H1 (cell line): ENCODE measurements at places on chromosomes 16 and 17. TPM values are rescaled to one million over a fixed set of nuclear protein-coding genes. Genes with fewer than 3 reads are reported as not detected.

Gene RNF43
- 1.5 and 2.3 TPM in 2 replicates for polyA plus RNA-seq

Gene NPIPB13
- polyA plus RNA-seq: 4.3 and 6.0 TPM in 2 replicates

Gene KIF18B
- polyA plus RNA-seq: 39.0 and 51.1 TPM in 2 replicates

Gene SPHK1
- polyA plus RNA-seq: 2.4 and 4.6 TPM in 2 replicates

Gene KCNG4
- not detected in 2 replicates for polyA plus RNA-seq

Gene CHRNE
- polyA plus RNA-seq: 0.33 and 0.63 TPM in 2 replicates

Gene SLC2A4
- 6.9 and 10.6 TPM in 2 replicates for polyA plus RNA-seq

Gene KRTAP4-6
- polyA plus RNA-seq: not detected in 2 replicates

Gene TMC8
- polyA plus RNA-seq: 1.00 and 3.0 TPM in 2 replicates

Gene YBX2
- polyA plus RNA-seq: 19.2 and 35.5 TPM in 2 replicates

Gene ETV4
- 75.2 and 95.8 TPM in 2 replicates for polyA plus RNA-seq

Gene MLYCD
- polyA plus RNA-seq: 3.7 and 4.6 TPM in 2 replicates

Gene KRT33A
- not detected in 2 replicates for polyA plus RNA-seq

Gene CMTM1
- 1.2 and 1.7 TPM in 2 replicates for polyA plus RNA-seq

Gene SLC16A5
- 34.7 and 54.8 TPM in 2 replicates for polyA plus RNA-seq

Gene TEPSIN
- polyA plus RNA-seq: 28.0 and 59.8 TPM in 2 replicates

Gene CCL18
- not detected in 2 replicates for polyA plus RNA-seq

Gene ZFPM1
- polyA plus RNA-seq: 0.74 and 1.4 TPM in 2 replicates

GRCh38 chr16:58032710-58033293, 7.2 kb downstream of the MMP15 start:
- no peak overlapping the region for H3K4me3 ChIP-seq
- no peak overlapping the region for H3K27ac ChIP-seq
- peaks cover 23% of the 10 kb centered on the region for H3K4me1 ChIP-seq

DNA sequence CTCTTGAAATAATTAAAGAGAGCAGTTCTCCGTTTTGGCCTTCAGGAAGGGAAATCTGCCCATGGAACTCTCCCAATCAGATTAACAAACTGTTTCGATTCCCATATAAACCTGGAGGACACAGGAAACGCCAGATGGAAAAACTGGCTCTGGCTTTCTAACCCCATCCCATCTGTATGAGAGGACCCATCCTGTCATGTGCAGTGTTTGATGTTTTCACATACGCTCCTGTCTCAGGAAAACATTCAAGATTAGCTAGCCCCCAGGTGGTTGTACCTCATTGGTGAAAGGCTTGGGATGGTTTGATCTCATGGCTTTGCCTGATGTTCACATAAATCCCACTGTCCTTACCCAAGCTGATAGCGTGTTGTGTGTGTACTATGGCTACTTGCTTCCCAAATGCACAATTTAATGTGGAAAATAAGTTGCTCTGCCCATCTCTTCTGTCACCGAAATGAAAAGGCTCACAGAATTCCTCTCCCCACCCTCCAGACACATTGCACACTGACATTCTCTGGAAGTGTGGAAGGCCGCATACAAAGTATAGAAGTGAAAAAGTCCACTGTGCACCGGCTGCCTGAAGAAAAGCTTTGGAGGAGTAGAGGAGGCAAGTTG, 18.2 kb upstream of the ERN1 start:
- no peak overlapping the region for H3K4me3 ChIP-seq
- H3K36me3 ChIP-seq: peaks cover 21% of the 10 kb centered on the region
- H3K27me3 ChIP-seq: no peaks in the 10 kb centered on the region
- no peak overlapping the region; the same call in 1 of the 2 replicates for H3K27ac ChIP-seq

DNA sequence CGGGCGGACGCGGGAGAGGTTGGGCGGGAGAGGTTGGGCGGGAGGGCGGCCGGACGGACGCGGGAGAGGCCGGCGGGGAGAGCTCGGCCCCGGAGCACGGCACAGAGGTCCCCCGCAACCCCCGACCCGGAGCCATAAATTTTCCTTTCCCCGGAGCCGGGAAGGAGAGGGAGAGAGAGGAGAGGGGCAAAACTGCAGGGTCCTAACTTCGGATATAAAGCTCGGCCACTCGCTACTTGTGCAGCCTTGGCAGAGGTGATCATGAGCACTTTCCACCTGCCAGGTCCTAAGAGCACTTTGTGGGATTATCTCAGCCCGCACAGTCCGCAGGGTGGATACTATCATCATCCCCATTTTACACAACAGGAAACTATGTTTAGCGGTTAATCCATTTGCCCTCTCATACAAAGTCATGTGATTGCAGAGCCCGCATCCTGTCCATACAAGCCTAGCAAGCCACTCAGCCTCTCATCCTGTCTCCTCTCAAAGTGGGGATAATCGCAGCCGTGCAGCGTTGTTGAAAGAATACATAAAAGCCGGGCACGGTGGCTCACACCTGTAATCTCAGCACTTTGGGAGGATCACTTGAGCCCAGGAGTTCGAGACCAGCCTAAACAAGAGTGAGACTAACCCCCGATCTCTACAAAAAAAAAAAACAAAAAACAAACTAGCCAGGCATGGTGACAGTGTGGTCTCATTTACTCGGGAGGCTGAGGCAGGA, 780 bp upstream of the DCAKD start:
- no peaks in the 10 kb centered on the region; the same call in 1 of the 2 replicates for H3K4me1 ChIP-seq
- H3K27ac ChIP-seq: peak overlapping the region; percentile 79
- no peak for DNase-seq

DNA sequence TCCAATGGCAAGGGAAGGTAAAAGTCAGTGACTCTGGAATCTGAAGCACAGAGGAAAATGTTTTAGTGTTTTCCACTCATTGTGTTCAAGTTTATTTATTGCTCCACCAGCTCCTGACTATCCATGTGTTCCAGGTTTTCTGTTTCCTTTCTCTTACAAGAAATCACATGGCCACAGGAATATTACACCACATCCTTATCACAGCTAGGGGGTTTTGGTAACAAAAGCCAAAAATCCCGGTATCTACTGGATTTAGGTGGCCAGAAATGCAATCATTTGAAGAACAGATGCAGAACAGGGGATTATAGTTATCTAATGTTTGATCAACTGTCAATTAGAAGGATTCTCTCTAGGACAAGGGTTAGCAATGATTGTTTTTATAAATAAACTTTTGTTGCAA, 47.9 kb downstream of the STH start:
- no peak overlapping the region for H3K4me3 ChIP-seq
- H3K27me3 ChIP-seq: no peaks in the 10 kb centered on the region
- H3K27ac ChIP-seq: no peak overlapping the region
- DNase-seq: no peak

DNA sequence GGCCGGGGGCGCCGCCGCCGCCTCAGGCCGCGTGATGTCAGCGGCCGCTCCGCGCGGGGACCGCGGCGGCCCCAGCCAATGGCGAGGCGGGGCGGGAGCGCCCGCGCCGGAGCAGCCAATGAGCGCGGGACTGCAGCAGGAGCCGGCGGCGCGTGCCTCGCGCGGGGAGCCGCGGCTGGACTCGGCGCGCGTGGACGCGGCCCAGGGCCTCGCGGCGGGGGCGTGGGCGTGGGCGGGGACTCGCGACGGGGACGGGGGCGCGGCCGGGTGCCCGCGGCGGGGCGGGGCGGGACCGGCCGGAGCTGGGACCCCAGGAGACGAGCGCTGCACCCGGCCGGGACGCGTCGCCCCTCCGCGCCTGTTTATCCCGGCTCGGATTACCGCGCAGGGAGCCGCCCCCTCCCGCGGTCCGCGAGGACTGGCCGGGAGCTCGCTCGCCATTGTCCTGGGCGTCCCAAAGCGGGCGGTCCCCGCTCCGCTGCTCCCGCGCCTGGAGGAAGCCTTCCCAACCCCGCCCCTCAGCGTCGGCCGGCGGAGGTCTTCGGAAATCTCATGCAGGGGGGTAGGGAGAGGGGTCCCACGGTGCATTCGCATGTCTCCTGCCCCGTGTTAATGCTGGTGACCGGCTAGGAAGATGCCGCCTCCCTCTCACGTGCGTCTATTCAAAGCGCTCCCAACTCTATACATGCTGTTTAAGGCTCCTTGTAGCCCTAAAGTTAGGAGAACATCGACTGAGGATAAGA, at the start of gene RNF157:
RNF157 (minus strand) TSS at position 33 of the 743 bp plus-strand sequence. CDS start 253 bp downstream, outside the sequence.
- H3K4me1 ChIP-seq: peaks cover 2% of the 10 kb centered on the region
- H3K27ac ChIP-seq: no peak within 1 kb of the TSS; the same call in 1 of the 2 replicates
- DNase-seq: no peak
- peak within 1 kb of the TSS; percentile 60 for H3K4me3 ChIP-seq

- H3K4me3 ChIP-seq: no peak overlapping the region
- H3K36me3 ChIP-seq: no peaks in the 10 kb centered on the region
- no peaks in the 10 kb centered on the region; the same call in 1 of the 2 replicates for H3K4me1 ChIP-seq
- H3K27ac ChIP-seq: no peak overlapping the region
- no peak for DNase-seq
- no peaks in the 10 kb centered on the region for H3K27me3 ChIP-seq
Observed at GRCh38 chr16:17345043-17345442, 125.7 kb downstream of the XYLT1 start.

- H3K4me3 ChIP-seq: no peak overlapping the region
- H3K27me3 ChIP-seq: no peaks in the 10 kb centered on the region
- no peaks in the 10 kb centered on the region; the same call in 1 of the 2 replicates for H3K36me3 ChIP-seq
Observed at GRCh38 chr16:85386467-85387170, 226.5 kb upstream of the GSE1 start.

GRCh38 chr17:1605681-1606351, 22.8 kb downstream of the SLC43A2 start:
- no peaks in the 10 kb centered on the region for H3K36me3 ChIP-seq
- DNase-seq: no peak
- no peak overlapping the region for H3K4me3 ChIP-seq
- no peaks in the 10 kb centered on the region for H3K4me1 ChIP-seq
- H3K27me3 ChIP-seq: no peaks in the 10 kb centered on the region

- no peak overlapping the region for H3K4me3 ChIP-seq
- no peak for DNase-seq
- H3K27me3 ChIP-seq: no peaks in the 10 kb centered on the region
- no peak overlapping the region for H3K27ac ChIP-seq
- H3K4me1 ChIP-seq: no peaks in the 10 kb centered on the region
- H3K36me3 ChIP-seq: no peaks in the 10 kb centered on the region
Observed at GRCh38 chr16:47562366-47562765, 101.2 kb downstream of the PHKB start.

DNA sequence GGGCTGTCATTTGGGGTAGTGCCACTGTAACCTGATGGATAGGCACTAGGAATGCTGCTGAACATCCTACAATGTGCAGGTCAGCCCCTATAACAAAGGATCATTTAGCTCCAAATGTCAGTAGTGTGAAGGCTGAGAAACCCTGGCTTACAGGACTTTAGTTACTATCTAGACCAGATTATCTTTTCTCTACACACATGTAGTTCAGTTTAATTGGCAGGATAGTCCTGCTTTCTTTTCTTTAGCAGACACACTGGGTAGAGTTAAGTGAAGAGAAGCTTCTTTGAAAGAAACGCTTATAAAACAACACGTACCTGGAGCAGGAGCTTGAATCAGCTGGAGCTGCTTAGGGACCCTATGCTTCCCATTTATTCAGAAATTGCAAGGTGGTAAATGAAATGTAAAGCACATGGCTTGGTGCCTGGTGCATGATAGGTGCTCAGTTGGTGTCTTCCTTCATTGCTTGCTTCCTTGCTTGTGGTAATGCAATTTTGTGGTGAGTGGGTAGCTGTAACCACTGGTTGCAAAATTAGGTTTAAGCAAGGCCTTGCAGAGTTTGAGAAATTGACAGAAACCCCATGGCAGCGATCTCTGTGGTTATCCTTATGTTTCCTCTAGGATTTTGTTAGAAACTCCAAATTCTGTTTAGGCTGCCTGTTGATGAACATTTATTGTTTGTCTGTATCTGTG, 9.4 kb downstream of the METTL9 start:
- no peaks in the 10 kb centered on the region for H3K27me3 ChIP-seq
- no peaks in the 10 kb centered on the region; the same call in 1 of the 2 replicates for H3K36me3 ChIP-seq
- DNase-seq: no peak
- H3K27ac ChIP-seq: no peak overlapping the region

GRCh38 chr16:88389191-88389590, 6.4 kb downstream of the ZNF469 start:
- no peaks in the 10 kb centered on the region for H3K36me3 ChIP-seq
- H3K4me3 ChIP-seq: no peak overlapping the region
- H3K27ac ChIP-seq: no peak overlapping the region
- no peaks in the 10 kb centered on the region for H3K4me1 ChIP-seq

GRCh38 chr17:40317345-40317873, 8.4 kb downstream of the RARA start:
- no peaks in the 10 kb centered on the region for H3K36me3 ChIP-seq
- H3K27ac ChIP-seq: no peak overlapping the region
- peaks cover 30% of the 10 kb centered on the region for H3K27me3 ChIP-seq

GRCh38 chr16:752007-752312, 8.6 kb upstream of the MSLN start:
- DNase-seq: no peak
- H3K27me3 ChIP-seq: no peaks in the 10 kb centered on the region

- H3K27me3 ChIP-seq: peaks cover 8% of the 10 kb centered on the region; the same call in 1 of the 2 replicates
- no peak overlapping the region for H3K27ac ChIP-seq
- no peak overlapping the region for H3K4me3 ChIP-seq
- DNase-seq: no peak
- H3K36me3 ChIP-seq: no peaks in the 10 kb centered on the region
Observed at GRCh38 chr17:35733366-35733765, 1.9 kb downstream of the RASL10B start.

DNA sequence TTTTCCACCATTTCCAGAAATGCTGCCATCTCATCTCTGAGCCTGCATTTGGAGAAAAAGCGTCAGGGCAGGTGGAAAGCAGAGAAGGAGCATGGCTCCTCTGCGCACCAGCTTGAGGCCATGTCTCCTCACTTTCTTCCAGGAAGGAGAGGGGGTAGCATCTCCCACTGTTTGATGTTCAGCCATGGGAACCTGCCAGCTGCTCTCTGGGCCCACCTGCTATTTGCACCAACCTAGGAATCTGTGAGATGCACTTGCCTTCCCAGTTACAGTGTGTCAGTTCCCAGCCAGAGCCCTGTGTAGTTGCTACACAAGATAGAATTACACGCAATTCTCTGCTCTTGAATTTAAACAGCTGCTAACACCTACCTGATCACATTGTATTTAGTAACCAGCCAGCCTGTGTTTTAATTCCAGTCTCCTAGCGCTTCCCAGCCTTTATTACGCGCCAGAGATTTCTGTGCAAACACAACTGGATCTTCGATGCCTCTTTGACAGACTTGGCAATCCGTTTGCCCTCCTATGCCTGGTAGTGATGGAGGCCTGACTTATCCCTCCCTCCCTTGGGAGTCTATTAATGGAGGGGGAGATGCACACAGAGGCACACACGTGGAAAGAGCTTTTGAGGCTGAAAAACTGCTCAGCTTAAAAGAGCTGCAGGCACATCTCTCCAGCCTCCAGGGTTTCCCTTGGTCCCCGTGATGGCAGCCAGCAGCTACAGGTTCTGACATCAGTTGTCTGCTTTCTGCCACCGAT, 98.1 kb upstream of the SEC14L1 start:
- H3K36me3 ChIP-seq: no peaks in the 10 kb centered on the region
- H3K27me3 ChIP-seq: no peaks in the 10 kb centered on the region
- no peak for DNase-seq
- H3K4me3 ChIP-seq: no peak overlapping the region
- H3K27ac ChIP-seq: no peak overlapping the region

GRCh38 chr16:46974352-46974751, 878 bp upstream of the DNAJA2 start:
- no peak for DNase-seq
- H3K27ac ChIP-seq: no peak overlapping the region
- no peaks in the 10 kb centered on the region for H3K27me3 ChIP-seq
- H3K36me3 ChIP-seq: peaks cover 3% of the 10 kb centered on the region; the same call in 1 of the 2 replicates

GRCh38 chr16:11546608-11547061, 40.1 kb downstream of the LITAF start:
- DNase-seq: no peak
- H3K27ac ChIP-seq: no peak overlapping the region
- H3K27me3 ChIP-seq: no peaks in the 10 kb centered on the region
- H3K4me3 ChIP-seq: no peak overlapping the region
- peaks cover 15% of the 10 kb centered on the region; the same call in 1 of the 2 replicates for H3K36me3 ChIP-seq

GRCh38 chr16:12416136-12416787, 387.4 kb downstream of the CPPED1 start:
- H3K27me3 ChIP-seq: no peaks in the 10 kb centered on the region
- H3K27ac ChIP-seq: no peak overlapping the region
- no peaks in the 10 kb centered on the region for H3K36me3 ChIP-seq
- H3K4me3 ChIP-seq: no peak overlapping the region
- DNase-seq: no peak
